ENCODE measurements at places on chromosomes 5 and 9.

DNA sequence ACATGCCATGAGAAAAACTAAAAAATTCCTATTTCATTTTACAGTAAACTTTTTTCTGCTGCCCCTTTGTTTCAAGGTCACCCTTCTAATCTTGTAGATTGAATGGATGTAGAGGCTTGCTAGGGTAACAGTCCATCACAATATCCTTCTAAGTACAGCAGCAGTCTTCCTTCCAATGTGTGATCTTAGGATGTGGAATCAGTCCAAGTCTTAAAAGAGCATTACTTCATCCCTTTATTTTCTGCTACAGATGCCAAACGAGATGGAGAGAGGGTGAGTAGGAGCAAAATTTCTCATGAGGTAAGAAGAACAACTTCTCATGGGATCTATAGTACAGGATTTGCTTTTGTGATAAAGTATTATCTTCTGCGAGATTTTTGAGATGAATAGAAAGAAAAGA, 704 bp upstream of the IL33 start:
- no peak for DNase-seq

DNA sequence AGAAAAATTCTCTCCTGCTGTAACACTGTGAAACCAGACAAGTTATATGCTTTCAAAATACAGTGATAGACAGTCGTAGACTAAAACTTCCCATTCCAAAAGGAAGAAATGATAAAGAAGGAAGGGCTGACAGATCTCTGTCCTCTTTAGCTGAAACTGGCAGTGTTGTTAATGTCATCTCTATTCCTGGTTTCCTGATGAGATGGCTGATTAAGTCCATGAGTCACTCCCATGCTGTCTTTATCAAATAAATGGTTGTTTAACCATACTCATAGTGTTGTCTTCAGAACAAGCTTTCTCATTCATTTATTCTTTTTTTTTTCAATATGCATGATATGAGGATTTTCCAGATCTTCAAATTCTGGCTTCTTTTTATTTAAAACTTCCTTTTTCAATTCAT, 952.2 kb upstream of the WWC1 start:
- no peak for DNase-seq

GRCh38 chr9:130937146-130938076, 1.6 kb downstream of the FIBCD1 start:
- no peak for DNase-seq

DNA sequence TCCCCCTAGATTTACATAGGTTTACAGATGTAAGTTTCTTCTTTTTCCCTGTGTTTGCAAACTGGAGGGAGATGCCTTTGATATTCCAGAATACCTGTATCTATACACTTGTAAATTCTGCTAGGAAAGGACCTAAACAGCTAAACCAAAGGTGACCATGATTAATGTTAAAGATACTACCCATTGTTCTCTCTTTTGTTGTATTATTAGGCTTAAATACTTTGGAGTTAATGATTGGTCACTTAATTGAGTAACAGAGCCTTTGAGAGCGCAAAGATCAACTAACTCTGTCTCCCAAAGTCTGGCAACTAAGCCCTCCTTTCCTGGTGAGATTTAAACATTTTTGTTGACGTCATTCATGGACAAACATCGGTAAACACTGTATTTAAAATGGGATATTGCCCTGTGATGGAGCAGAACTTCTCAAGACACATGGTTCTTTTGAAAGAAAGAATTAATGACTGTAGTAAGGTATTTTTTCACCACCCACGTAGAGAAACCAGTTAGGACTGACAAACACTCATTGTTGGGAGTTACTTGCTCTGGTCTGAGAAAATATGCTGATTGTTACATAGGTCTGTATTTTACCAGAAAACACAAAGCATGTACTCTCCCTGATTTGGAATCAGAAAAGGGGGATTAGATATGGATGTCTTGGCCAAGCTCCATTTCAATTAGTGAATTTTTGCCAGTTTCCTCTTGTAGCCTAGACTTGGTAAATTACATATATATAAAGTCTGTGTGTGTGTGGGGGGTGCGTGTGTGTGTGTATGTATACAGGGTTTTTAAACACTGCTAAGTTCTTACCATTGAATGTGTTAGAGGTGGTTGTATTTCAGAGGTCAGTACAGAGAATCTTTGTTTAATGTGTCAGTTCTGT, 4.6 kb downstream of the VCAN start:
- DNase-seq, result no peak

- DNase-seq, result no peak
These were observed 131.9 kb downstream of the KCNIP1 start for GRCh38 chr5:170635706-170636105.

- DNase-seq, result no peak
These were observed 751.1 kb downstream of the TLR4 start for GRCh38 chr9:118455259-118455658.

DNA sequence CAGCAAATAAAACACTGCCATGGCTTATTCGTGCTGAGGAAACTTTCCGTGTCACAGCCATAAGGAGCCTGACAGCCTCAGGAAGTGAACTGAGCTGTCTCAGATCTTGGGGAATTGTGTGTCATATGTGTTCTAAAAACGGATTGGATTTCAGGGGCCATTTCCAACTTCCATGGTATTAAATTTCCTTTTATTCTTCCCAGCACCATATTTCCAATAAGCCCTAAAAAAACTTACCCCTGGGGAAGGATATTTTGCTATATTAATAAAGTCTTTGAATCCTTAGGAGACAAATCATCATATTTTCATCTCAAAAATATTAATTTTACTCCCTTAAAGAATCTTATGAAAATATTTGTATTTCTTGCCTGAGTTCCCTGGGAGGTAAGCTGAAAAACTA, 93.9 kb downstream of the LHFPL2 start:
- no peak for DNase-seq

DNA sequence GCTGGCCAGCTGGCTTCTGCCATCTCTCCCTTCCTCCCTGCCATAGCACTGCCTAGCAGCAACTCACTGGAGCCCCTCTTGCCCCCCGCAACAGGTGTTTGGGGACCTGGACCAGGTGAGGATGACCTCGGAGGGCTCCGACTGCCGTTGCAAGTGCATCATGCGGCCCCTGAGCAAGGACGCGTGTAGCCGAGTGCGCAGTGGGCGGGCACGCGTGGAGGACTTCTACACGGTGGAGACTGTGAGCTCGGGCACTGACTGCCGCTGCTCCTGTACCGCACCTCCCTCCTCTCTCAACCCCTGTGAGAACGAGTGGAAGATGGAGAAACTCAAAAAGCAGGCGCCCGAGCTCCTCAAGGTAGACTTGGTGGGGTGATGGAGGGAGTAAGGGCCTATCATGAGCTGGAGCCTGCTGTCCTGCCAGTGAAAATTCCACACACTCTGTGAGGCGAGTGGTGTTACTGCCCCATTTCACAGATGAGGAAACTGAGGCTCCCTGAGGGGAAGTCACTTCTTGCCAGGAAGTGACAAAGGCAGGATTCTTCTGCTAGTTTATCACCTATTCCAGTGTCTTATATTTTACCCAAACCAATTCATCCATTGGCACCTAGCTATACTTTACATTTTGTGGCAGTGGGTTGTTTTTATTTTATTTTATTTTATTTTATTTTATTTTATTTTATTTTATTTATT, 10.1 kb downstream of the OLFML2A start:
- no peak for DNase-seq

DNA sequence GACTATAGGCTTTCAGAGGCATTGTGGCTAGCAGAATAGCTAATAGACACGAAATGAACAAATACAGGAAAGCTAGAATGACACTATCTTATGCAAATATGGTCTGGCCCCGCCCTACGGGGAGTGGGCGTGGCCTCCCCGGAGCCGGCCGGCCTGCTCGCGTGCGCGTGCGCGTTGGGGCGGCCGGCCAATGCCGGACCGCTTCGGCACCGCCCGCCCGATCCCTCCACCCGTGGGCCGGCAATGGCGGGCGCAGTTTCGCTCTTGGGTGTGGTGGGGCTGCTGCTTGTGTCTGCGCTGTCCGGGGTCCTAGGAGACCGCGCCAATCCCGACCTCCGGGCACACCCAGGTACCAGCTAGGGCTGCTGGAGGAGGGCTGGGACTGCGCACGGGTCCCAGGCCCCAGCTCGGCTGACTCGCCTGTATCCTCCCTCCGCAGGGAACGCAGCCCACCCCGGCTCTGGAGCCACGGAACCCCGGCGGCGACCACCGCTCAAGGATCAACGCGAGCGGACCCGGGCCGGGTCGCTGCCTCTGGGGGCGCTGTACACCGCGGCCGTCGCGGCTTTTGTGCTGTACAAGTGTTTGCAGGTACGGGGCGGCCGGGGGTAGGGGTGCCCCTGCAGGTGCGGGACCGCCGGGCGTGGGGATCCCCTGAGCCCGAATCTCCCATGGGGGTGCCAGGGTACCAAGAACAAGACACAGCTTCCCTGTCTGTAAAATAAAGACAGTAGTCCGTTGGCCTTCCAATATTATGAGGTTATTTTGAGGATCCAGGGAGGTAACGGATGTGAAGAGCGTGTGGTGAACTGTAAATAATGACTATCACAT, at the start of gene CCDC107:
Gene CCDC107 (plus strand): TSS at position 156 of the 831 bp plus-strand sequence. CDS start 88 bp downstream, at position 244.
- peak; percentile 84 for DNase-seq

DNA sequence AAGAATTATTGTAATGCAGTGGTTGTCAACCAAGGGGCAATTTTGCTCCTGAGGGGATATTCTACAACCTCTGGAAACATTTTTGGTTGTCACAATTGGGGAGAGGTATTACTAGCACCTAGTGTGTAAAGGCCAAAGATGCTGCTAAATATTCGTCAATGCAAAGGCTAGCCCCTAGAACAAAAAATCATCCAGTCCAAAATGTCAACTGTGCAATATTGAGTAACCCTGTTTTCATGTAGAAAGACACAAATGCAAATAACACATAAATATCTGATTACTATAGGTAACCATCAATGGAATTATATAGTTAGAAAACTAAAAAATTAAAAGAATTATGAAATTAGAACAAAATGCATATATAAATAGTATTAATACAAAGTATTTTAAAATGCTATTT, 26.1 kb downstream of the RNF145 start:
- DNase-seq, result no peak

- no peak for DNase-seq
These were observed 19.3 kb upstream of the GRAMD2B start for GRCh38 chr5:126403876-126404275.

DNA sequence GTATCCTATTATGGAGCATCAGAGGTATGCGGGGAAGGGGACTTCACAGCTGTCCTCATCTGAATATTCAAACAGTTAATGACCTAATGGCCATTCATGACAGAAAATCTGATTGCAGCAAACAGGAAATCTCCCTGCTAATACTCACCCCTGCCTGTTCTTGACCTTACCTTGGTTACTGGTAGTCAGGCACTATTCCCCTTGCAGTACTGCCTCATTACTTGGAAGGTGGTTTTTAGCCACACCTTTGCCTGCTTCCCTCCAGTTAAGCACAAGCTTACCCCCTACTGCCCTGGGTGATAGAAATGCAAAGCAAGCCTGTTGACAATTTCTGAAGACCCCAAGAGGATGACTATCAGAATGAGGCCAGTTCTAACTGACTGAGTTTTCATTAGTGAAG, 332.4 kb downstream of the NTRK2 start:
- no peak for DNase-seq

DNA sequence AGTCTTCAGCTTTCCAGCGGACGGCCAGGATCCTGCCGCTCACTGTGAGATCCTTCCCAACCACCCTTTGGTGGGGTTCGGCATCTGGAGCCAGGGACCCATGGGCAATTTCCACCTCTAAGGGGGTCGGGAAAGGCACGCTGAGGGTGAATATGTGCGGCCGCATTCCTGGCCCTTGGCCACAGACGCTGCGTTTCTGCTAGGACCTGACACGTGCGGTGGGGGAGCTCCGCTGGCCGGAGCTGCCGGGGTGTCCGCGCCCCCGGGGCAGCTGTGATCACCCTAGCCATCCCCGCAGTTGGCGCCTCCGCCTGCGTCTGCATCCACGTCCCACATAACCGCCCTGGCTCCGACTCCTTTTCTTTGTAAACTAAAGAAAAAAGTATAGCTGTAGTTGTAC, 5.3 kb upstream of the DNAJA1 start:
- no peak for DNase-seq

DNA sequence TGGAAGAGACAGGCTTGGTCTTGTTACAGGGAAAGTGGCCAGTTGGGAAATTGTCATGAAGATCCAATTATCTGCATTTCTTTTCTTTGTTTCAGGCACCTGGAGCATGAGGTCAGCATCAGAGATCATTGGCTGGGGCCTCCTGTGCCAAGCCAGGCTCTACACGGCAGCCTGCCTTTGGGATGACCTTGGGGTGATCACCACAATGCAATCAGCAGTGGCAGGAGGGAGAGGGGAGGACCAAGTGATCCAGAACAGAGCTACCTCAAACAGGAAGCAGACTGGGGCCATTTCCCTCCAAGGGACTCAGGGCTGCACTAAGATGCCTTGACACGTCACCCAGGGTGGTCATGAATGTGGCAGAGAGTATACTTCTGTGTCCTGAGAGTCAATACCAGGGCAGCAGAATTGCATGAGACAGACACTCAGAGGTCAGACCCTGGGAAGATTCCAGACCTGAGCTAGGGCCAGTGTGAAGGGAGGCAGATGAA, 8.9 kb downstream of the SMIM23 start:
- no peak for DNase-seq

- no peak for DNase-seq
These were observed 44.7 kb downstream of the CCL28 start for GRCh38 chr5:43367453-43367852.

DNA sequence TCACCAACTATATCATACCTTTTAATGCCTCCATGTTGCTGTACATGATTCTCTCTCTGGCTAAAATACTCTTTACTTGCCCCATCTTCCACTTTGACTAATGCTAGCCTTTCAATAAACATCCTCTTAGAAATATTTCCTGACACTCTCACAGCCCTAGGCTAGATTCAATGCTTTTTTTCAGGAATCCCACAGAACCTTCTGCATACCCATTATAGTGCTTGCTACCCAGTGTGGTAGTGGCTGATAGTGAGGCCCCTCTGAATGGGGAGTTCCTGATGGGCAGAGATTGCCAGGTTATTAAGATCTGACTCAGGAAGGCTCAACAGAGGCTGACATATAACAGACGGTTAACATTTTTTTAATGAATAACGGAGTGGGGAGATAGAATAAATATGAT, 11.6 kb downstream of the SSBP2 start:
- no peak for DNase-seq

GRCh38 chr5:110053205-110053604, 363.5 kb downstream of the MAN2A1 start:
- no peak for DNase-seq

- no peak for DNase-seq
These were observed 725.3 kb upstream of the SEMA6A start for GRCh38 chr5:117299936-117300328.

DNA sequence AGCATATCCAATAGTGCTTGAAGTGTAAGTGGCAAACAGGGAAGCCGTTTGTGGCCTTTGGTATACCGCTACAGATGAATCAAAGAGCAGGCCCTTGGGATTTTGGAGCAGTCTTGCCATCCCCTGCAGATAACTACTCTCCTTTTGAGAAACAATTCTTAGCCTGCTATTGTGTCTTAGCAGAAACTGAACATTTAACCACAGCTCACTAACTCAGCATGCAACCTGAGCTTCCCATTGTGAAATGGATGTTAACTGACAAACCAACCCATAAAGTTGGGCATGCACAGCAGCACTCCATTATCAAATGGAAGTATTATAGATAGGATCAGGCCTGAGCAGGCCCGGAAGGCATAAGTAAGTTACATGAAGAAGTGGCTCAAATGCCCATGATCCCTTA, 315.3 kb upstream of the PTGER4 start:
- DNase-seq, result no peak

Measured in CD4-positive, alpha-beta T cell treated with Interleukin-21 for 1 hour (primary cell).